GM12864 (cell line): ENCODE measurements at places on chromosomes 11 and 22.

DNA sequence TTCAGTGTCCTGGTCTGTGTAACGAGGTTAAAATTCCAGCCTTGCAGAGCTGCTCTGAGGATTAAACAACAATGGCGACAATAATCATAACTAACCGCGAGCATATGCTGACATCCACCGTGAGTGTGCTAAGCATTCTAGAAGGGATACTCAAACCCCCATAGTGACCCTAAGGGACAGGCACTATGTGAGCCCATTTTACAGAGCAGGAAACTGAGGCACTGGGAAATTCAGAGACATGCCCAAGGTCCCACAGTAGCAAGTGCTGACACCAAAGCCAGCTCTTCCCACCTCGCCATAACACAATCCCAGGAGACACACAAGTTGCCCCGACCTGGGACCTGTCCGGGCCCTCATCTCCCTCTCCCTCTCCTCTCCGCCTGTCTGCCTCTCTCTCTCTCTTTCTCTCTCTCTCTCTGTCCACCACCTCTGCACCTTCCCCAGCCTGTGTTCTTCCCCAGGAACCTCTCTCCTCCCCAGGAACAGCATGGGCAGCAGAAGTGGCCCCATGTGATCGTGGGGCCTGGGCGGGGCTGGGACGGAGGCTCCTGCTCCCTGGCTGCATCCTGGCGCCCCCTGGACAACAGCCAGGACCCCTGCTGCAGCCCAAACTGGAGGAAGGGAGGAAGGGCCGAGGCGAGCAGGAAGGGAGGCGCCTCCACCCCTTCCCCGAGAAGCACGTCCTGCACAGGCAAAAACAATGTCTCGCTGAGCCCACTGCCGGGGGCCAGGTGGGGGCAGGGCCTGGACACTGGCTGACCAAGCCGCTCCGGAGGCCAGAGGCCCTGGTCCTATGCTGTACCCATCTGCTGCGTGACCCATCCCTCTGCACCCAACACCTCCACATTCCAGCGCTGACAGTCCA lies 14.8 kb upstream of the MFNG start:
- no peak for DNase-seq

GRCh38 chr11:125886997-125887372 lies 483 bp upstream of the HYLS1 start:
- DNase-seq, result peak; percentile 48

DNA sequence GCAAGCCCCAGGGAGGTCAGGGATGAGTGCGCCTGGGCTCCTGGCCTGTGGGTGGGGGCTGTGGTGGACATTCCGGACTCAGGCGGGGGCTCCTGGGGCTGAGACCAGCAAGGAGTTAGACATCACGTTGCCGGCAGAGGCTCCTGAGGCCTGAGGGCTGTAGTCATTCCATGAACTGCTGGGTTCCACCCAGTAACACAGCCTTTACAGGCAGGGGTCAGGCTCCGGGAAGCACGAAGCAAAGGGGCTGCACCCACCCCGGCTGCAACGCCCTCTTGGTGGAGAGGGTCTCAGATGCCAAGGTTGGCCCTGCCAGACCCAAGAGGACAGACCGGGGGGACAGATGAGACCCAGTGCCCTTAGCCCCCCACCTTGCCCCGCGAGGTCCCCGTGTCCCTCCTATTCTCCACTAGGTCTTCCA lies 9.0 kb downstream of the TNNT3 start:
- no peak for DNase-seq

DNA sequence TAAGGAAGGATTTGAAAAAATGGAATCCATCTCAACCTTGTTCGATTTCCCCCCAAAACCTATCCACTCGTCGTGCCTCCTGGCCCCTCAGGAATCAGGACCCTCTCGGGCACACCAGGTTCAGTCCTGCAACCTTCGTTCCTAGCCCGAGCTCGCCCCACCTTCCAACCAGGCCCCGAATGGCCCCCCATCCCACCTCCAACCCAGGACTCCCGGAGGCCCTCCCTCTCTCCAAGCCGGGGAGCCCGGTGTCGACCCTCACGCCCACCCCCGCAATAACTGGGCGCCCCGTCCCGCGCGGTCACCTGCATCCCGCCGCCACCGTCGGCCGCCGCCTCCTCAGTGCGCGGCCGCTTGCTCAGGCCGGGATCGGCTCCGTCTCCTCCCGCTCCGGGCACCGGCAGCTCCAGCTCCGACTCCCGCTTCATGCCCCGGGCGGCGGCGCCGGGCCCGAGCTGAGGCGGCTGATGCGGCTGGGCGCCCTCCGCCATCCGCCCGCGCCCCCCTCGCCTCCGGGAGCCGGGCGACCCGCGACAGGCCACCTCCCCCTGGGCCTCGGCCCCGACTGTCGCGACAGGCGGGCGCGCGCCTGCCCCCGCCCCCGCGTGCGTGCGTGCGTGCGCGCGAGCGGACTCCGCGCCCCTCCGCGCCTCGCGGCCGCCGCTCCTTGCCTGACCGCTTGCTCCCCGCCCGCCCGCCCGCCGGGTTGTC lies 534 bp downstream of the RBFOX2 start:
- no peak for DNase-seq

DNA sequence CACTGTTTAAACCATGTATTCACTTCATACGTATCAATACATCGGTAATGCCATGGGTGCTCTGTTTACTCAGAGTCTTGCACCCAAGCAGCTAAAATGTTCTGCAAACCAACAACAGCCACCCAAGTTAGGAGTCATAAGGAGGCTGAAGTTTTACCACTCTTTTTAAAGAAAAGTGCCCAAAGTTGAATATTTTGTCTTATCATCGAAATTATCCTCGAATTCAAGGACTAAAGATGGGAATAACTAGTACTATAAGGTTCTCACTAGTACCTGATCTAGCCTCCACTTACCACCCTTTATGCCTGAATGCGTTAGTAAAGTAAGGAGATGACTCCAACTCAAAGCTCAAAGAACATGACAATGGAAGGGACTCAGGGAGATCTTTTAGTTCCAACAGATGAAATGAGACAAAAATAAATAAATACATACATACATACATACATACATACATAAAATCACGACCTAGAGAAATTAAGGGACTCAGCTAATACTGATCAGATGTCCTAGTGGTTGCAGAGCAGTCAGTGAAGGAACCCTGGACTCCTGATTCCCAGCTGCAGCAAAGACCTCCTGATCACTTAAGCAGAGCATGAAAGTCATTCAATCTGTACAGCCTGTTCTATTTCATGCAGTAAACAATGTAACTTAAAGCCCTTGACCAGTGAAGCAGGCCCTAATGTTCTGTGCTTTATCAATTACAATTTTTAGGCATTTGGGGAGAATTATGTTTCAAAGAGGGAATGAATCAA lies 7.7 kb downstream of the OSBP start:
- DNase-seq, result no peak

DNA sequence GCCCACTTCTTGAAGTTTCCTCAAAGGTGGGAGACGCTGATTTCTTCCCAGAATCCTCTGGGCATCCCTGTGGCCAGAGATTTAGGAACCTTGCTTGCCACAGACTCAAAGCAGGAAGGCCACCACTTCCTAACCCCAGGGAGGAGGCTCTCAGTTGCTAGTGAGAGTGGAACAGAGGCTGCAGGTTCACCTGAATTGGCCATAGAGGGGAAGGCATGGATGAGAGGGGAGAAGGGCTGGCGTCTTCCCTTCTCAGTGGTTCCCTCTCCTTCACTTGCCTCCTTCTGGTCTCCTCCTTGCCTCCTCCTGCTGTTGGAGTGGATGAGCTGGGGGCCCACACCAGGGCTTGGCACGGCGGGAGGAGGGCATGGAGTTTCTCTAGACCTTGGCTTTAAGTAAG lies 185.7 kb downstream of the ADAMTS15 start:
- no peak for DNase-seq

- DNase-seq, result no peak
These were observed 123.4 kb upstream of the ARHGAP42 start for GRCh38 chr11:100563541-100564280.
